ENCODE measurements at places on chromosomes 1 and 21.

- no peak for DNase-seq
These were observed 28.0 kb upstream of the DMRTB1 start for GRCh38 chr1:53431244-53431643.

DNA sequence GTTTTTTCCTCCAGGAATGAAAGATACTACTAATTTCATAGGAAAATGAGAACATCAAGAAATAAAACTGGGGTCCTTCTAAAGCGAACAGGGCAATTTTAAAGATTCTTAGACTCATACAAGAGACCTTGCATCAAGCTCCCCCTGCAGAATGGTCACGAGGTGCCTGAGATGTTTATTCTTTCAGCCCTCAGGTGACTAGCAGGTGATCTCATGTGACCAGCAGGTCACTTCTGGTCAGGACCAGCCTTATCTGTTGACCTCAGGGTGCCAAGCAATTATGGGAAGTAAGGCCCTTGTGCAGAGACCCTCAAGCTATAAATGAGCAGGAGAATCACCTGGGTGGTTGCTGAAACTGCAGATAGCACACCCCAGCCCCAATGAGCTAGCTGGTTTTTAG lies 20.6 kb upstream of the TMEM51 start:
- DNase-seq = no peak

DNA sequence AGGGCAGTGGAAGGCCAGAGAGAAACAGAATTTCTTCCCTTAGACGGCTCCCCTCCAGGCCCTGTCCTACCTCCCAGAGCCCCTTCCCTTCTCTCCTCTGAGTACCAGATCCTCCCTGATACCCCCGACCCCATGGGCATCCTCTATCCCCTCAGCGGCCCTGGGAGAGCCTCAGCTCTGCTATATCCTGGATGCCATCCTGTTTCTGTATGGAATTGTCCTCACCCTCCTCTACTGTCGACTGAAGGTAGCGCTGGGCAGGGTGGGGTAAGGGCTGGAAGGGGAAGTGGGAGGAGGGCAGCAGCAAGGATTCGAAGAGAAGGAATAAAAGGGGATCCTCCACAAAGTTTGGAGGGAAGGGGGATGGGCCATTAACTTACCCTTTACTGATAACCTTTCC lies 2.7 kb downstream of the FCER1G start:
- DNase-seq = no peak

- DNase-seq = no peak
These were observed 47.0 kb downstream of the C1orf198 start for GRCh38 chr1:230821346-230821745.

GRCh38 chr1:101540161-101540560 lies 303.3 kb downstream of the S1PR1 start:
- no peak for DNase-seq

- peak; percentile 11 for DNase-seq
These were observed 269.9 kb downstream of the HLX start for GRCh38 chr1:221149111-221149510.

DNA sequence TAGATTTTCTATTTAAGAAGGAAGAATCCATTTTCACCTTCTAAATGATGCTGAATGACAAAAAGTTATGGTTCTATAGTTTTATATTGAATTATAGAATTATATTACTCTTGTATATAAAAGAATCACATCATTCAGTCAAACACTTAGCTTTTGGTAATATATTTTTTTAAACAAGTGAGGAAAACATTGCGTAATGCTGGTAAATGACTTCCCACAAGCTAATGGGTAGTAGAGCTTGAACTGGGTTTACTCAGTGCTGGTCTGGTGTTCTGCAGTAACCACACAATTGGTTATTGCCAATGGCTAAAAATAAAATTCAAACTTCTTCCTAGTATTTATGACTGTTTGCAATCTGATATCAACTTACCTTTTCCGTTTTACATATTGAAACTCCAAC lies 10.6 kb upstream of the GIPC2 start:
- no peak for DNase-seq

DNA sequence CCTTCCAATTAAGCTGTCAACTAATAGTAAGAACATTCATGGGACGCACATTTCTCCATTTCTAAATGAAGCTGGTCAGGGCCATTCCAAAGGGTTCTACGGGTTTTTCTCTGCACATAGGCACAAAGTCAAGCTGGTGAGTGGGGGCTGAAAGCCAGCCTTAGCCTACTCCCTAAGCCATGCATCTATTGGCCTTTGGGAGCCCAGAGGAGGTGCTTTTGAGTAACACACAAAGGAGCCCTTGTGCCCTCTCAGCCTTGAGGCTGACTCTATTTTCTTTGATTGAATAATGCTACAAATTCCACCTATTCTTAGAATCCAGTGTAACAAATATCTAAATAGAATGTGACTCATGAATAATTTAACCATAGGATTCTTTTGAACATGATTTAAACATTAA lies 73.6 kb downstream of the RGS13 start:
- peak; percentile 10 for DNase-seq

DNA sequence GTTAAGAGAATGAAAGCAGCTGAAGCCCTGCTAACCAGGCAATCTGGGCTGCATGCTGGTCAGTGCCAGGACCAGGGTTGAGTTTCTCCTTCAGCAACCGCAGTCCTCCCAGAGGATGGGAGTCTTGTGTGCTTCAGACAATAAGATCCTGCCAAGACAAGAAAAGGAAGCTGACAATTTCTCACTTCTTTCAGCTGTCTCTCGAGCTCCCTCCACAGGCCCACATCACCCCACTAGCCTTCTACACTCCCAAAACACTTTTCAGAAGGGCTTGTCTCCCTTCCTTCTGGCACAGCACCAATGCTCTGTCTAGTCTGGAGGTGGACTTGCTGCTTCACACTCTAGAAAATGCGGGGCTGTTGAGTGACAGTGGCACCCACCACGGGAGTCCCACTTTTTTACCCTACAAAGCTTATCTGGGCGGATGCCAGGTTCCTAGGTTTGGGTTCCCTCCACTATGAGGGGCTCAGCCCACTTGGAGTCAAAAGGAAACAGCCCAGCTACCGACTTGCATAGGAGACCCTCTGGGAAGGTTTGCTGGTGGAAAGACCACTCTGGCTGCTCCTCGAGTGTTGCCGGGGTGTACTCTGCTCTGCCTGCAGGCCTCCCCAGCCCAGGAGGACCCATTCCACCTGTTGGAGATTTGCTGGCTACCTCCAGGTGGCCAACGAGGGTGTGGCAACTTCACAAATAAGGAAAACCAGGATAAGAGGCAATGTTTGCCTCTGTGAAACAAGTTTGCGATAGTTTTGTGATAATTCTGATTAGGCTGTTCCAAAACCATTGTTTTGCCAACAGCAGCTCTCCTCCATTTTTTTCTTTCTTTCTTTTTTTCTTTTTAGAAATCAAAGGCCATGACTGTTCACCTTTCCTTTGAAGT lies 68.9 kb downstream of the TENT5C start:
- DNase-seq = peak; percentile 26

DNA sequence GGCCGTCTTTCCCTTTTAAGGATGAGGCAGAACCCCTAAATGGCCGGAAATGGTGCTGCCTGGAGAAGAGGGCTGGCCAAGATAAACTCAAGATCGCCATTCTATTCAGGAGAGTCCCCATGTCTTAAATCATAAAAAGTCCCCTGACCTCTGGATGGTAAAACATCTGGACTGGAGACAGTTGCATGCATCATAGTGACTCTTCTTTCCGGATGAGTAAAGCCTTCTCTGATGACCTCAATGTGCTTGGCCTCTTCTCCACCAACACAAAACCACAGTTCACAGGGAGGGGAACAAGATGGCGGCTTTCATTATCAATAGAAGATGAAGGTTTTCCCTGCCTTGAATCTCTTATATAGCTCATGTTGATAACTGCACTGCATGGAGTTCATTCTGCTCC lies 27.5 kb upstream of the H6PD start:
- DNase-seq = peak; percentile 67

- DNase-seq = no peak
These were observed 20.7 kb downstream of the PLEKHA6 start for GRCh38 chr1:204338997-204339396.

- no peak for DNase-seq
These were observed 274.3 kb downstream of the USP25 start for GRCh38 chr21:16004086-16004485.

DNA sequence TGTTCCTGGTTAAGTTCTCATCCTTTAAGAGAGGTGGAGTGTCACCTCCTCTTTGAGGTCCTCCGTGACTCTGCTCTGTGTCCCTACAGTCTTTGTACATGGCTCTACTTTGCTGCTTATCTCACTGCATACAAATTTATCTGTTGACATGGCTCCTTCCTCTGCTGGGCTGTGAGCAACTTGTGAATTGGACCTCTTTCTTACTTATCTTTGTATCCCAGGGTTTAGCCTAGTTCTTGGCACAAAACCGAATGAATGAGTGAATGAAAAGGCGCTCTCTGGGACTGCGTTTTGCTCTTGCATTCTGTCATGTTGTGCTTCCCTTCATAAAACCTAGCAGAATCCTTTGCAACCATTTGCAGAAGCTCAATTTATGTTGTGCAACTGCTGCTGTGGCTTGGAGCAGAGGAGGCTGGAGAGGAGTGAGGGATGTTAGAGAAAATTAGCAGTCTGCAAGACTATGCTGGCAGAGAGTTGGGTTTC lies 12.4 kb downstream of the SLC26A9 start:
- no peak for DNase-seq

GRCh38 chr1:24635195-24635843 lies 7.8 kb upstream of the SRRM1 start:
- peak; percentile 73 for DNase-seq
